ENCODE measurements at places on chromosomes 5 and 9.
A peak's percentile ranks its signal among the peaks of the same experiment; 100 is the strongest.

DNA sequence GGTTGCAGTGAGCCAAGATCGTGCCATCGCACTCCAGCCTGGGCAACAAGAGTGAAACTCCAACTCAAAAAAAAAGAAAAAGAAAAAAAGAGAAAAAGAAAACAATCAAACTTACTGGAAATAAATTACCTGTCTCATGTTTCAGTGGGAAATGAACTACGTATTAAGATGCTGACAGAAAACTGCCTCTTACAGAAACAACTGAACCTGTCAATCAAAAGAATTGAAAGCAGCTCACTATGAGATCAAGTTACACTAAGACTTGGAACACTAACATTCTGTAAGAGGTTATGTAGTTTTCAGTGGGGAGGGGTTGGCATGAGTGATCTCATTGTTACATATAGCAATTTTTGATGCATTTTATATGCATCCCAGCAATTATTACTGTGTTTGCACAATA is 64.4 kb upstream of the SPATA31E1 start:
- DNase-seq: no peak

GRCh38 chr5:14216372-14216771 is 73.2 kb downstream of the TRIO start:
- DNase-seq: peak; percentile 35

DNA sequence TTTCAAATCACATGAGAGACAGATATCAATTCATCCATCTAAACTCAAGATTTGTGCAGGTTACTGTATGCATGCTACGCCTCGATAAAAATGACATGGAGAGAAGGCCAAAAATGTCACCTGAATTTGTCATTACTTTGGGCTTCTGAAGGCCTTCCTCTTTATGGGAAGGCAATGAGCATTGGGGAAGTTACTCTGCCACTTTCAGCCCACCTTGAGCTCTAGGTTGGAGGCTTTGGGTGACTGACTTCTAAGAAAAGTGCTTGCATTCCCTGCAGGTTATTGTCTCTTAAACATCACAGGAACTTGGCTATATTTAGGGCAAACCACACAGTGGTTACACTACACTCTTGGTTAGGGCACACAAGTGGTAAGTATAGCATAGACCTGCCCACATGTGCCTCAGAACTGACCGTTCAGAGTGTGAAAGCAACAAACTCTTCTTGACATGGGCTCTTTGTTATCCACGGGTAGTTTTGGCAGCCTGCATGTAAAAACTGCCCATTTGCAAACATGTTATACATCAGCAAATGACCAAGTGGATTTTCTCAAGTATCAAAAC is 169.5 kb downstream of the ZNF608 start:
- DNase-seq: no peak

GRCh38 chr9:101162231-101162630 is 133.7 kb downstream of the PLPPR1 start:
- DNase-seq: no peak

- DNase-seq: peak; percentile 100
Observed at GRCh38 chr5:136020383-136021015, 8.3 kb upstream of the TGFBI start.

DNA sequence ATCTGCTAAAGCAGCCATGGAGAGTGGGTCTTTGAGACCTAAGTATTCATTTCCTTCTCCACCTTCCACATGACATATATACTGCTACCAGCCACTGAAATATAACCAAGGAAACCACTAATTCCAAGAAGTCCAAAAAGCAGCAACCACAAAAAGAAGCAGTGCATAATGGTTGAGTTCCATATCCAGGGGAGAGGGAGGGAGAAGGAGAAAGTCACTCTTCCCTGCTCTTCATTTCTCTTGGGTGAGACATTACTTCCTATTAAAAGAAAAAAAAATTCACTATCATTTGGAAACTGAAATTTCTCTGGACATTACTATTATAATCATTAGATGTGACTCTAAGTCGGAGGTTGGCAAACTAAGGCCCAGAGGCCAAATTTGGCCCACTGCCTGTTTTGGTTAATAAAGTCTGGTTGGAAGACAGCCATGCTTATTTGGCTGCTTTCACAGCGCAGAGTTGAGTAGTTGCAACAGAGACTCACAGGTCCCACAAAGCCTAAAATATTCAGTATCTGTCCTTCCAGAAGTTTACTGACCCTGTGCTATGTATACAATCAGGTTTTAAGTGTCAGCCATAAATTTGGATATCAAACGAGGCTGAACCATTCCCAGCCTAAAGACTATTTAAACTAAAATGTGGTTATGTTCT is 168.6 kb downstream of the MPDZ start:
- no peak for DNase-seq

DNA sequence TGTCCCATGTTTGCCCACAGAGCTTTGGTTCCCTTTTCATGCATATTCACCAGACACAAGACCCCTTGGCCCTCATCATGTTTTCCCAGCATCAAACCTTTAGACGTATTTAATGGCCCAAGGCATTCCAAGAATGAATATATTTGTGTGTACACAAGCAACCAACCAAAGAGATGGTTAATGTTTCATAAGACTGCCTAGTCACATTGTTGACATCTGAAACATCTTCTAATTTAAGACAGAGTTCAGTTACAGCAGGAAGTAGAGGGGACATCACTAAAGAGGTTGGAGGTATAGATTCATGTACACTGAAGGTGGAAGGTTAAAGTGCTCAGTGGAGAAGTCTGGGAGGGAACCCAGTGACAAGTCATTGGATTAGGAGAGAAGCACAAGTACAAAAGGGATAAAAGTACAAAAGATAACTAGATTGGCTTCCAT is 49.1 kb downstream of the SUSD1 start:
- DNase-seq: peak; percentile 26

DNA sequence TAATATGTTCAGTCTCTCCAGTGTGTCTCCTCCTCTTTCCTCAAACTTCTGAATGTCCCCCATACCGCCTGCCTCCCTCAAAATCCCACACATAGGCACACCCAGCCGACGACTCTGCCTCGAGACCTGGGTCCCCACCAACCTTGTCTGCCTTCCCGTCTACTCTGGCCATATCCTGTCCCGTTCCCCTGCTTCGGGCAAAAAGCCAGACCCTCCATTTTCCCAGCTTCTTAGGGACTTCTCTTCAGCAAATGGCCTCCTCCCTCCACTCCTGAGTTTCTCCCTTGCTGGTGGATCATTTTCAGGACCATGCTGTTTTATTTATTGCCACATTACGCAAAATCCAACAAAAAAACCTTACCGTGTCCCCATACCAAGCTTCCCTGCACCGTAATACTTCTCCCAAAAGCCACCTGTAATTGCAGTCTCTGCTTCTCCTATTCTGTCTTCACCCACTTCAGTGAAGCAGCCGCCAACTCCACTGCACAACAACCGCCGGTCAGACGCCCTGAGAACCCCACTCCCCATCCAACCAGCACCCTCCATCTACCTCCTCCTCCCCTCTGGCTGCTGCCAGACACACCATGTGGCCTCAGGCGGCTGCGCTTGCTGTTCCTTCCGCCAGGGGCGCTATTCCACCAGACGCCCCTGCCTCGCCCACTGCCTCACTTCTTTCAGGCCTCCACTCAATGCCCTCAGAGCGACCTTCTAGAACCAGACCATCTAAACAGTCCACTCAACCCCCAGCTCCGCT is 117.0 kb downstream of the TRPM6 start:
- DNase-seq: peak; percentile 13

GRCh38 chr5:165134155-165134554 is 1628.7 kb downstream of the MAT2B start:
- no peak for DNase-seq

DNA sequence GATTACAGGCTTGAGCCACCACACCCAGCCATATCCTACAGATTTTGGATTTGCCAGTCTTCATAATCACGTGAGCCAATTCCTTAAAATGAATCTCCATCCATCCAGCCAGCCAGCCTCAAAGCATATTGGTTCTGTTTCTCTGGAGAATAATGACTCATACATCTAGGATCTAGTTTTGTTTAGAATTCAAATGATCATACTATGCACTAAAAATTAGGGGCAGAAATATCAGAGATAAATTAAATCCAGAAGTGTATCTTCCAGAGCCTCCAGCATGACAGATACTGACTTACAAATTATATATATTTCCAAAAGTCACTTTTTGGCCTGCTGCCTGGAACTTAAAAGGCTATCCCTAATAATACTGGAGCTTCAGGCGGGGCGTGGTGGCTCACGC is 119.1 kb upstream of the NR5A1 start:
- peak; percentile 70 for DNase-seq

DNA sequence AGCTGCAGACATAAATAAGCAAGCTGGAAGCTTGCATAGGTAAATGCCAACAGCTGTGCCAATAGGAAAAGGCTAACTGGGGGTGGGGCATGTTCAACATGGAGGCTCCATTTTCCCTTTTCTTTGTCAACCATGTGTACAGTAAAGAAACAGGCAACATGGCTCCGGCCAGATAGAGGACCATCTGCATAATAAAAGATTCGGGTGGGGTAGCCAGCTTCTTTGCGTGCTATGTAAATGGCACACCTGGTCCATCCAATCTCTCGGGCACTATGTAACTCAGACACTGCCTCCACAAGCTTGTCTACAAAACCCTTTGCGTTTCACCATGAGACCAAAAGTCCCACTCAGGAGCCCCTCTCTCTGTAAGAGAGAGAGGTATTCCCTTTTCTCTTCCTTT is 41.7 kb upstream of the DENND4C start:
- no peak for DNase-seq

DNA sequence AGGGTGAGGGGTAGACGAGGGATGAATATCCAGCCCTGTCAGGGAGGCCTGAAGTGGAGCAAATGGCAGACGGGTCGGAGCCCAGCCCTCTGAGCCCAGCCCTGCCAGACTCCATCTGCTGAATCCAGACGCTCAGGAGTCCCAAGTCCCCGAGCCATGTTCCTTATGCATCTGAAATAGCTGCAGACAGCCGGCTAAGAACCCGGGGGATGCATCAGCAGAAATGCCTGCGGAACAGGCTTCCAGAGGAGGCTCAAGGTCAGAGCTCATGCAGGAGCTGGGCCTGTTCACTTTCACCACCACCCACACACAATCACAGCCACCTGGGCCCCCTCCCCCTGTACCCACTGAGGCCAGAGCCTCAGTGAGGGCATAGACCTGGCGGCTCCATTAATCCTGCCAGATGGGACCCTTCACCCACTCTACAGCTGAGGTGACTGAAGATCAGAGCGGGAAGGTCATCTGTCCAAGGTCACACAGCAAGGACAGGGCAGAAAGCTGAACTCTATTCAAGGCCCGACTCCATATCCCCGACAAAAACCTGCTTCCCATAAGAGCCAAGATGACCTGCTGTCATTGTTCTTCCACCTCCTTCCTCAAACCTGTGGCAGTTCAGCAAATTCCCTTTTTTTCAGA is 24.4 kb upstream of the AKNA start:
- no peak for DNase-seq

GRCh38 chr5:149740341-149740740 is 10.2 kb downstream of the PPARGC1B start:
- no peak for DNase-seq

GRCh38 chr5:56052735-56053134 is 58.0 kb upstream of the IL6ST start:
- peak; percentile 28 for DNase-seq

GRCh38 chr9:126696401-126697145 is 82.8 kb downstream of the LMX1B start:
- DNase-seq: no peak

- DNase-seq: peak; percentile 76
Observed at GRCh38 chr9:128081056-128081455, 13.0 kb downstream of the SLC25A25 start.

DNA sequence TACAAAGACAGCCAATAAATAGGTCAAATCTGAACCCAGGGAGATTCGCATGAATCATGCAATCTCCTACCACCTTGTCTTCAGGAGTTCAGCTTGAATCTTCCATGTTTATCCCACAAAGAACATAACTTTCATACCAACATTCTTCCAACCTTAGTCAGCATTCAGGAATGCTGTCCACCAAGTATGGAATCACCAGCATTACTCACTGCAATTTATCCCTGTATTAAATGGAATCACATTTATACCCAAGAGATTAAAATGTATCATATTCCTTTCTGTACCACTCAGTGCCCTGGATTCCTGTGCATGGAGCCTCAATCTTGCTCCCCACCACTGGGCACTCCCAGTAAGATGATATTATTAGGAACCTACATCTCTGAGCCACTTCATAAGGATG is 162.6 kb downstream of the GLIS3 start:
- peak; percentile 99 for DNase-seq

- DNase-seq: peak; percentile 64
Observed at GRCh38 chr5:139392678-139393496, 2.0 kb downstream of the PROB1 start.

- DNase-seq: peak; percentile 58
Observed at GRCh38 chr5:82991678-82992323, 85.4 kb downstream of the TMEM167A start.

Data from fibroblast of skin of back (primary cell).